ENCODE measurements at places on chromosomes 2 and 18. TPM values are rescaled to one million over a fixed set of nuclear protein-coding genes. Genes with fewer than 3 reads are reported as not detected.

Gene ASPRV1
- 0.38 TPM for total RNA-seq

Gene SLC16A14
- total RNA-seq: 2.4 TPM

Gene KCNS3
- total RNA-seq: 3.7 TPM

Gene GPR148
- not detected for total RNA-seq

Gene SAG
- total RNA-seq: not detected

Gene DTNA
- total RNA-seq: 1.9 TPM

Gene KCNG2
- not detected for total RNA-seq

Gene DPP4
- total RNA-seq: 2.9 TPM

Gene CLEC4F
- not detected for total RNA-seq

Gene SERPINB4
- 15.7 TPM for total RNA-seq

Gene SPRED2
- total RNA-seq: 3.4 TPM

Gene FBXO11
- total RNA-seq: 39.8 TPM

Gene SEPTIN2
- 181 TPM for total RNA-seq

Gene CHPF
- total RNA-seq: 52.7 TPM

Gene DSG4
- total RNA-seq: under 0.01 TPM

Gene IMP4
- 145 TPM for total RNA-seq

Gene ST8SIA3
- not detected for total RNA-seq

Gene SLC5A7
- not detected for total RNA-seq

Gene CRACDL
- 1.4 TPM for total RNA-seq

Gene LDLRAD4
- not detected for total RNA-seq

Gene ABCB11
- total RNA-seq: 0.26 TPM

Gene PMAIP1
- total RNA-seq: 12.1 TPM

Gene DHRS9
- total RNA-seq: 19.1 TPM

Gene YIPF4
- 21.9 TPM for total RNA-seq

Gene BOLA3
- 31.1 TPM for total RNA-seq

Gene CROCC2
- total RNA-seq: 0.26 TPM

Gene TTC31
- total RNA-seq: 6.8 TPM

Gene CTAGE1
- under 0.01 TPM for total RNA-seq
